T-helper 1 cell (primary cell): ENCODE measurements at places on chromosomes 4 and X.

DNA sequence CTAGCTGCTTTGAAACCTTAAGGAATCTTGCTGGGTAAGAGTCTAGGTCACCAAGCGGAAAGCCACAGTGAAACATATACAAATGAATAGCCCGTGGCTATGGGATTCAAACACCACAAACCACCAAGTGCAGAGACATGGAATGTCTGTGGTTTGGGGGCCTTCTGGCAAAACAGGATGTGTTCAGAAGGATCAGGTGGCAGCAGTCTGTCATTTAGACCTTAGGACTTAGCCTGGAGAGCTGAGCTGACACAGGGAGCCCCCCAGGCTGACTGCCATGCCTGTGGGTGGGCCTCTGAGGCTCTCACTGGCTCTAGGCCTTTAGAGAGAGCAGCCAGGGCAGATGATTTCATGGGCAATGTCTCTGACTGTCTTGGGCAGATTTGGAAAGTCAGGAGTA is 225.6 kb downstream of the FBXW7 start:
- DNase-seq, result no peak

DNA sequence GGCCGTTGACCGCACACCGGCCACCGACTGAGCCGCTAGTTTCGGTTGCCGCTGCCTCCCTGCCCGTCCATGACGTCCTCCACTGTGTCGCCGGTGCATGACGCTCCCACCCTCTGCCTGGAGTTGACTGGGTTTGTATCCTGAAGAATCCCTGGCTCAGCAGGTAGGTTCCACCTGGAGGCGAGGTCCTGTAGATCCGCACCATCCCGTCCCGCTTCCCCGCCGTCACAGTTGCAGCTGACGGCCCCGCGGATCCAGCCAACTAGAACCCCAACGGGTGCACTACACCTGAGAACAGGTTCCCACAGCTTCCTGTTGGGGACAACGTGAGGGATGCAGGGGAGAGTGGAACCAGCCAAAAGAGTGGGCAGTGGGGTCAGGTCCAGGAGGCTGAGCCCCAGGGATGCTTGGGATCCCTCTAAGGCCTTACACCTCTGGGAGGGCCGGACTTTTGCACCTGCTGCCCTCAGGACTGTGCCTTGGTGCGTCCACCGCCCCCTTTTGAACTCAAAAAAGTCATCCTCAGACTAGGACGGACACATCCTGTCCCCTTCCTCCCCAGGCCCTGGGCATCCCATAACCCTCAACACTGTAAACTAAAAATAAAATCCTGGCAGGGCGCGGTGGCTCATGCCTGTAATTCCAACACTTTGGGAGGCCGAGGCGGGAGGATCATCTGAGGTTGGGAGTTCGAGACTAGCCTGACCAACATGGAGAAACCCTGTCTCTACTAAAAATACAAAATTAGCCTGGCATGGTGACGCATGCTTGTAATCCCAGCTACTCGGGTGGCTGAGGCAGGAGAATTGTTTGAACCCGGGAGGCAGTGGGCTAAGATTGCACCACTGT is 1.1 kb upstream of the SLBP start:
- DNase-seq, result no peak

GRCh38 chr4:92368653-92369052 is 64.9 kb downstream of the GRID2 start:
- DNase-seq, result no peak

DNA sequence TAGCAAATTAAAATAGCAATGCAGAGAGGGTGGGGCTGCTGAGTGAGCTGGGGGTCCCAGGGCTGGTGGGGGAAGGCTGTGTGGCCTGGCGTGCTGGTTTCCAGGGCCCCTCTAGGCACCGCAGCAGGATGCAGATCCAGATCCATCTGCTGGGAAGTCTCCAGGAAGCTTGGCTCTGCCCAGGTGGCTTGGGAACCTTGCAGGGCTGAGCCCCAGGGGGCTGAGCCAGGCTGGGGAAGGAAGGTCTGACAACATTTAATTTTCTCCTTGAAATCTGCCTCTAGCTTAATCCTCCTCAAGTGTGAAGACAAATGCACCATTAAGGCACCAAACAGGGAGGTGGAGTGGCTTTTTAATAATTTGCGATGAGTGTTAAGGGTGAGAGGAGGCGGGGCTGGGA is 31.7 kb downstream of the SORCS2 start:
- no peak for DNase-seq

GRCh38 chr4:150289881-150290280 is 211.6 kb downstream of the DCLK2 start:
- no peak for DNase-seq

- DNase-seq, result no peak
Measured at GRCh38 chrX:119147486-119147885, 19.9 kb upstream of the KIAA1210 start.

- no peak for DNase-seq
Measured at GRCh38 chr4:112637552-112637866, 566 bp downstream of the LARP7 start.

DNA sequence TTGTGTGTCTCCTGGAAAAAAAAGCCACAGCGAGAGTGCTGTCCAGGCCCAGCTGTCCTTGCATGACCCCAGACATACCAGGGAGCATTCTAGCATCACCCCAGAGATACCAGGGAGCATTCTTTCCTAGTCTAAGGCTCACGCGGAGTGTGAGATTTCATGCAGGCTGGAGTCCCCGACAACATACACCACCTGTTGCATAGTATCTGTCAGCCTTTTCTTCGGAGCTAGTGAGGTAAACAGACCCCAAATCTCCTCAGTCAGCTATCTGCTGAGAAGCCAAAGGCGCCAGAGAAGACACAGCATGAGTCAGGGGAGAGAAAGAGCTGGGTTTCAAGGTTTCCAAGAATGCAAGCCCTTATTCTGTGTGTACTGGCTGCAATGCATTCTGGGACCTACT is 23.1 kb upstream of the ZXDA start:
- no peak for DNase-seq

DNA sequence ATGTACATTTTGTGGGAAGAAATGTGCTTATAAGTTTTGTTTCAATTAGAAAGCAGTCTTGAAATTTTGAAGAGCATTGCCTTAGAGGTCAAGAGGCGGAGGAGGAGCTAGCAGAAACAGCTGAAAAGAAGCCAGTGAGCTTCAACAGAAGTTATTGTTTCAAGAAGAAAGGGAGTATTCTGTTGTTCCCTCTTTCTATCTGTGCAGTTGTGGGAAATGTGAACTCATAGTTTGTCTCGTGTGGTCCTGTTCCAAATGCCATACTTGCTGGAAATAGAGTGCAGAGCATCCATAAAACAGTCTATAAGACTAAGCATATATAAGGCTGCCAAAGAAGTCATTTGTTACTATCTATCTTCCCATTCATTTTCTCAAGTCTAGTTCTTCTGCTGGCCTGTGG is 1015.7 kb downstream of the DMD start:
- no peak for DNase-seq

GRCh38 chr4:168811786-168812651 is 198.0 kb downstream of the CBR4 start:
- DNase-seq, result no peak

- DNase-seq, result no peak
Measured at GRCh38 chr4:173236301-173236700, 67.7 kb downstream of the GALNT7 start.

GRCh38 chrX:95718746-95719145 is 965.9 kb upstream of the DIAPH2 start:
- DNase-seq, result no peak

- no peak for DNase-seq
Measured at GRCh38 chr4:171376724-171377123, 436.5 kb upstream of the GALNTL6 start.

- no peak for DNase-seq
Measured at GRCh38 chrX:19886883-19887531, 393 bp downstream of the SH3KBP1 start.

DNA sequence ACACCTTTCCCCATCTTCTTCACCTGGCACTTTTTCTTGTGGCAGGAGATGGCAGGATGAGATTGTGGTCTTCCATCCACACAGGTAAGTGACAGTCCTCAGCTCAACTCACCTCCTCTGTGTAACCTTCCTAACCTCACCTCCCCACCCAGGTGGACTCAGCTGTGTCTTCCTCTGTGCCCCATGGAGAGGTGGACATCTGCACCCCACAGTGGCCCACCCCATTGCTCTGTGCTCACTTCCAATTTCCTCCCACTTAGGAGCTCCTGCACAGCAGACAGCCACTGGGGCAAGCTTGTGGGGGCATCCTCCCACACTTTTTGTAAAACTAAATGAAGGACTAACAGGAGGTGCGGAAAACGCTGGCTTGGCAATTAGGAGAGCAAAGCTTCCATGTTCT is 61.6 kb downstream of the MSX1 start:
- DNase-seq, result no peak

DNA sequence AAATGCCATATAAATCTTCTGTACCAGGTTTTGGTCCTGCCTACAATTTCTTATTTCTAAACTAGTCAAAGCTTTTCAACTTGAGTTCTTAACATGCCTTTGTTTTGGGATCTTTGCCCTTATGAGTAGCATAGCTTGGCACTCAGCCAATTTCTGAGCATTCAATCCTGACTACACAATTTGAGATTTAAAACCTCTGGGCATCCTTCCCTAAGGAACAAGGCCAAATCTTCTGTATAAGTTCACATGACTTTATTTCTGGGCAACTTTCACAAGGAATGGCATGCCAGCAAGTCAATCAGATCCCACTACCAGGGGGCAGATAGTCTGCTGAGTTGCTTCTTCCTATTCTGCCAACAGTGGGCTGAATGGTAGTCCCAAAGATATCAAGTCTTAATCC is 254.2 kb downstream of the ADAMTS3 start:
- no peak for DNase-seq

- no peak for DNase-seq
Measured at GRCh38 chrX:97846718-97847237, 963.1 kb downstream of the RPA4 start.

- DNase-seq, result no peak
Measured at GRCh38 chrX:97637289-97637688, 753.6 kb downstream of the RPA4 start.
